ENCODE measurements at places on chromosomes 2 and 18.
A peak's percentile ranks its signal among the peaks of the same experiment; 100 is the strongest.

- DNase-seq, result peak; percentile 50
These were observed 36.5 kb downstream of the SEMA4F start for GRCh38 chr2:74690571-74690970.

DNA sequence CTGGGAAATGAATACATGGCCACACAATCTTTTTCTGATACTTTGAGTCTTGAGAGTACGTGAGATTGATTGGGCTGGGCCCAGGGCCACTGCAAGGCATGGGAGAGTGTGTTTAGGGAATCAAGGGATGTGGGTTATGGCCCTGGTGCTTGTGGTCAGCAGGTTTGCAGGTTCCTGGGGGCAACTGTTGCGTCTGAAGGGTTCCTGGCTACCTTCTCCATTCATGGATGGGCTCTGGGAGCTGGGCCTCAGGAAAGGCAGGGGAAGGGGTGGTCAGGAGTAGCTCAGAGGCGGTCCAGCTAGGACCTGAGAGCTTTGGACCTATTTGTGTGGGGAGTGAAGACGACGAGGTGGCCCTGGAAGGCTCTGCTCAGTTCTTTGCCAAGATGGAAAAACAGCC, 8.4 kb upstream of the ZAP70 start:
- DNase-seq, result no peak

DNA sequence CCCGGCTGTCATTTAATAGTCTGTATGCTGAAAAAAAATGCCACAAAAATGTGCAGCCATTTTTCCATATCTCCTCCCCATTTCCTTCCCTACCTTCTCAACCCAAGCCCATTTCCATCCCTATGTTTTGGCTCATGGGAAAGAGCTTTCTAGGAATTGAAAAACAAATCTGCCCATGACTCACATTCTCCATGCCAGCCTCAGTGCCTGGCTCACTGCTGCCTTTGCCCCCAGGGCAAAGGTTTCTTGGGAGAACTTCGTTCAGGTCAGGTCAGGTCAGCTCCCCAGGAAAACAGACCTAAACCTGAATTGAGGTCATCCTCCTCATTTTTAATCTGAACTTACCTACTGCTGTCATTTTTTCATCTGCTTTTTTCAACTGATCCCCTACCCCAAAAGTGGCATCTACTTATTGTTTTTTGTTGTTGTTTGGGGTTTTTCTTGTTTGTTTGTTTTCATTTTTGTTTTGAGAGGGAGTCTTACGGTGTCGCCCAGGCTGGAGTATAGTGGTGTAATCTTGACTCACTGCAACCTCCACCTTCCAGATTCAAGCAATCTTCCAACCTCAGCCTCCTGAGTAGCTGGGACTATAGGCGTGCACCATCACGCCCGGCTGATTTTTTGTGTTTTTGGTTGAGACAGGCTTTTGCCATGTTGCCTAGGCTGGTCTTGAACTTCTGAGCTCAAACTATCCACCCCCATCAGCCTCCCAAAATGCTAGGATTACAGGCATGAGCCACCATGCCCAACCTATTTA, 66.7 kb downstream of the FECH start:
- no peak for DNase-seq

- no peak for DNase-seq
These were observed 41.2 kb downstream of the TAF1B start for GRCh38 chr2:9884436-9884835.

DNA sequence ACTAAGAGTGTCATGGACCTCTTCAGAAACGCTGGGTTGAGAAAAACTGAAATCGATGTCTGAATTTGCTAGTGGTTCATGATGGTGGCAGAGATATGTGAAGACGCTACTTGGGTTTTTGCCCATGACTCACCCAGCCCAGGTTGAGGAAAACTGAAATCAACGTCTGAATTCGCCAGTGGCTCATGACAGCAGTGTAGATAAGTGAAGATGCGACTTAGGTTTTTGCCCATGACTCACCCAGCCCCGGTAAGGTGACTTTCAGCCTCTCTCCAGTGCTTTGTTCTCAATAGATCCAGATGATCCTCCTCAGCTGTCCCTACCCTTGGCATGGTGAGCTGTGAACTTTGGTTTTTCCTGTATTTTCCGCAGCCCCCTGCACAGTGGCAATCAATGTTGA, 105.3 kb upstream of the SIX3 start:
- DNase-seq, result no peak

DNA sequence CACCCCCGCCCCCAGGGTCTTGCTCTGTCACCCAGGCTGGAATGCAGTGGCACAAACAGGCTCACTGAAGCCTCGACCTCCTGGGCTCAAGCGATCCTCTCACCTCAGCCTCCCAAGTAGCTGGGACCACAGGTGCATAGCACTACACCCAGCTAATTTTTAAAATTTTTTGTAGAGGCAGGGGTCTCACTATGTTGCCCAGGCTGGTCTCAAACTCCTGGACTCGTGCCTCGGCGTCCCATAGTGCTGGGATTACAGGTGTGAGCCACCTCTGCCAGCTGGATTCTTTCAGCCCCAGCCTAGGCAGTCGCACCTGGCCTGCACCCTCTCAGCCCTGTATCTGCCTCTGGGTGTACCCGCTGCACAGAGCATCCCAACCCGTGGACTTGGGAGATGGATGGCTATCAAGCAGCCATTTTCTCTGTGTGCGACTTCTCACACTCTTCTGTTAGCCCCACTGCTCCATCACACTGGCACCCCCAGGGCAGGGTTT, 166.4 kb upstream of the HAAO start:
- DNase-seq, result no peak

GRCh38 chr2:70556608-70557007, 3.0 kb upstream of the TGFA start:
- DNase-seq, result no peak

GRCh38 chr2:1729242-1729641, 15.1 kb downstream of the PXDN start:
- no peak for DNase-seq

GRCh38 chr2:141554810-141555209, 576.0 kb downstream of the LRP1B start:
- peak; percentile 6 for DNase-seq

GRCh38 chr18:64365106-64365505, 216.2 kb upstream of the LINC00305 start:
- no peak for DNase-seq

DNA sequence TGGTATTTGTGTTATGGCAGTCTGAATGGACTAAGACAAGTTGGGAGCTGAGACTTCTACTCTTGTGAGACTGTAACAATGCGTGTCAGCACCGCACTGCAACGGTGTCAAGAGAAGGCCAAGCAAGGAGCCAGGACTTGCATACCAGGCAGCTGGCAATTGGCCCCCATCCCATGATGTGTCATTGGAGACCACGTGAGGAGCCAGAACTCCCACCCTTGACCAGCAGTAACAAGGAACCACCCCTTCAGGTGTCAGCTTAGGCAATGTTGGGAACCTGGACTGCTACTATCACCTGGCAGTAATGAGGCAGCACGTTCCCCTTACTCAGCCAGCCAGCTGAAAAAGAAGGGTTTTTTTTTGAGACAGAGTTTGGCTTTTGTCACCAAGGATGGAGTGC, 32.7 kb upstream of the AGFG1 start:
- DNase-seq, result no peak

- DNase-seq, result no peak
These were observed 109.0 kb downstream of the ICA1L start for GRCh38 chr2:202762556-202762955.

GRCh38 chr2:218777276-218777990, 4.5 kb upstream of the CYP27A1 start:
- DNase-seq, result no peak

DNA sequence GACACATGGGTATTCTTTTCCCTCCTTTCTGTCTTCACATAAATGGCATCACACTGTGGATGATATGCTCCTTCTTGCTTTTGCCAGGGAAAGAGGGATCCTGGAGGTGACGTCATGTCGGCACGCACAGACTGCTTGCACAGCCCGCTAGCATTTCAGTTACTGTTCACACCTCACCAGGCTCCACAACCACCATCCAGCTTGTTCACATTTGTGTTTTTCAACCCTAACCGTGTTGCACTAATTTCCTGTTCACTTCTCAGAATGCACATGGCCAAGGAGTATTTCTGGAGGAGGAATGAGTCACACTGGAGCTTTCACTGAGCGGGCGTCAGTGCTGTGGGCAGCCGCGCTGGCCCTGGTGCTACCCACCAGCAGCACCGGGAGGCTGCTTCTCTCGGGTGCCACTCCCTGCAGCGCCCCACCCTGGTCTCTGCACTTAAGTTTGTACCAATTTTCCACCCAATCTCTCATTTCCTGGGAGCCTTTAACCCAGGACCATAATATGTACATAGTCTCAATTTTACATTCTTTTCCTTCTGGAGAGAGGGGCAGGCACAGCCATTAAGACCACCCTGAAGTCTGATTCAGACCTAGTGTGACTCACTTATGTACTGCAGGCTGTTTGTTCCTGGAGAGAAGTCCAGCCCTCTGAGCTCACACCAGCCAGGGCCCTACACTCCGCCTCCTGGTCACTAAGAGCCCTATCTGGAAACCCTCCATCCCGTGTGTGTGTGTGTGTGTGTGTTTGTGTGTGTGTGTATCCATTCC, 65.1 kb downstream of the MBP start:
- DNase-seq, result no peak

- no peak for DNase-seq
These were observed 59.8 kb downstream of the EPAS1 start for GRCh38 chr2:46356991-46357390.

- DNase-seq, result no peak
These were observed 978.2 kb downstream of the CPS1 start for GRCh38 chr2:211534632-211535031.

DNA sequence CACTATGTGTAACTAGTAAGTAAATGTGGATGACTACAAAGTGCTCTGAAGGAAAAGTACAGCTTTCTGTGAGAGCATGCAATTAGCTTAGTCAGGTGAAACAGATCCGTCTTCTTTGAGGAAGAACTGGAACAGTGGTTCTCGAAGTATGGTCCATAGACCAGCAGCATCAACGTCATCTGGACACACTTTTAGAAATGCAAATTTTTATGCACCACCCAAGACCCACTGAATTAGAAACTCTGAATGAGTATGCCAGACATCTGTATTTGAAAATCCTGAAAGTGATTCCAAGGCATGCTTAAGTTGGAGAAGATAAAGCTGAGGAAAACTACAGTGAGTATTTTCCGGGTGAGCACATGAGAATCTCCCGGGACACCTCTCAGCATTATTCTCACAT, 130.7 kb upstream of the SPHKAP start:
- DNase-seq, result no peak

- DNase-seq, result no peak
These were observed 180.5 kb downstream of the DIS3L2 start for GRCh38 chr2:232142049-232142448.

All from NCI-H1930 (cell line).